ENCODE measurements at places on chromosomes 13 and 19. TPM values are rescaled to one million over a fixed set of nuclear protein-coding genes. Genes with fewer than 3 reads are reported as not detected.

DNA sequence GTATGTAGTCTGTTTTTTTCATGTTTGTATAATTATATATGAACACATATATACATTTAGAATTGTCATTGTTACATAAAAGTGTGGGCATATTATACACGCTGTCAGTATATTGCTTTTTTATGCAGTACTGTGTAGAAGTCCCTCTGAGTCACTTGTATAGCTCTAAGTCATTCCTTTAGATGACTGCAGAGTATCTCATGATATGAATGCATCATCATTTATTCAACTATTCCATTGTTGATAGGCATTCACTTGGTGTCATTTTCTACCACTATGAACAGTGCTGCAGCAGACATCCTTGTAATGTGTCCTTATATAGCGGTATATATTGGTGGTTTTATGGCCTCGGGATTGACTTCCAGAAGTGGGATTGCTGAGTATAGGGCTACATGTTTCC lies 15.3 kb downstream of the RFXAP start:
- no peak for DNase-seq

DNA sequence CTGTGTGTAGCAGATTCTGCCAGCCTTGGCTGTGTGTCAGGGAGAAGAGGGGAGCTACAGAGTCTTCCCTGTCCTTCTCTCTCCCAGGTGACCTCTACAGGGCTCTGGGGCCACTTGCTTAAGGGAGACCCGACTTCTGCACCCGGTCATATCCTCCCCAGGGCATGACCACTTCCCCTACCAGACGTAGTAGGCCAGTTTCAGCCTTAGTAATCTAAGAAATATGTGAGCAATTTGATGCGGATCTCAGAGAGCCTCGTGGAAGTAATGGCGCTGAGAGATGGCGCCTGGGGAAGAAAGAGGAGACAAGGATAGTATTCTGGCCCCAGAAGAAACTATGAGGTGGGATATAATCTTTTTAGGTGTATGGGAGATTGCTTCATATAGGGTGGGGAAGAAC lies 41.9 kb downstream of the NFIX start:
- no peak for DNase-seq

DNA sequence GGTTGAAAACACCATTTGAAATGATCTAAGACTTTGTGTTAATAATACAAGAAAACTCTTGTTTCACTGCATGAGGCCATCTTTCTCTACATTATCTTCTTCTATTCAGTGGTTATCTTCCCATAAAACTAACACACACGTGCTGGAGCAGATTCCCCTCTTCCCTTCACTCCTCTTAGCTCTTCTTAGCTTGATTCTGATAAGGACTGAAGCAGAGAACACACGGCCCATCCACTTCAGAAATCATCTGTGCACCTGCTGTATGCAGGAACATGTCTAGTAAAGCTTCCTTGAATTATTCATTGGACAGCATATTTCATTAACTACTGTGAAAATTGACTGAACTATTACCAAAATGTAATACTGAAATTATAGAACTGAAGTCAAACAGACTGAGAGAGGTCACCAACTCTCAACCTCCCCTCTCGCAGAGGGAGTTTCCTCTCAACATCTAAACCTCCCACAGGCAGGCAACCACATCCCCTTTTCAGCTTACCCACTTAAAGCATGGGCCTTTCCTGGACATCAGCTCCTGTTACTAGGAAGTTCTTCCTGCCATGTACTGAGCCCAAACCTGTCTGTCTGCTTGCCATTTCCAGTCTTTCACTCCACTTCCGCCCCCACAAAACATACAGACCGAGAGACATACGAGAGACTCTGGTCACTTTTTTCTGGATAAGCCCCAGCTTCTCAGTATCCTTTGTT lies 113.9 kb downstream of the CRYL1 start:
- DNase-seq = no peak

GRCh38 chr13:32587811-32588170 lies 1.5 kb downstream of the PDS5B start:
- no peak for DNase-seq

GRCh38 chr13:93309886-93310523 lies 83.4 kb downstream of the GPC6 start:
- DNase-seq = no peak

DNA sequence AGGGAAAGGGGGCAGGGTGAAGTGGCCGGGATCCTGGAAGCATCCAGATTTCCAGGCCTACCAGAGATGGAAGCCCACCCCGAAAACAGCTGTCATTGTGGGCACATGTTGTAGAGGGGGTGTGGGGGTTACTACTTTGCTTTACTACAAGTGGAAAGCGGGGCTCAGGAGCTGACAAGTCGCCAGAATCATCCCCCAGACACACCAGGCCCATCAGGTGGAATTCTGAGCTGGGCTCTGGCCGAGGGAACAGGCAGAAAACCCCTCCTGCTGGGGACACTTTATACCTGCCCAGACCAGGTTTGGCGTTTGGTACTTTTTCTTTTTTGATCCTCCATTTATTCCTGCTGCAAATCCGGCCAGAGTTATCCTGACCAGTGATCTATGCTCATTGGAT lies 3.8 kb downstream of the CDX2 start:
- DNase-seq = no peak

DNA sequence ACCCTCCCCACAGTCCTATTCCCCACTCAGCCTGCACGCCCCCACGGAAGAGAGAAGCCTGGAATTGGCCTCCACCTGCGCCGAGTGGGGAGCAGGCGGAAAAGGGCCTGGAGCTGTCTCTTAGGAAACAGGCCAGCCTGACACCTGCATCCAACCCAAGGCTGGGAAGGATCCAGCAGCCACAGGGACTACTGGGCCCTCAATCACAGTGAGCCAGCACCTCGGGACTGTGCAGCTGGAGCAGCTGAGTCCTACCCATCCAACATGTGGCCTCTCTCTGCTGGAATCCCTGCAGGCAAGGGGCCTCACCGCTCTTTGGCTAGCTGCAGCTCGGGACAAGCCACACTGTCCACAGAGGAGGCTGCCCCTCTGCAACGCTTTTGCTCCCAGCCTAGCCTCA lies 8.3 kb upstream of the EPHX3 start:
- no peak for DNase-seq

DNA sequence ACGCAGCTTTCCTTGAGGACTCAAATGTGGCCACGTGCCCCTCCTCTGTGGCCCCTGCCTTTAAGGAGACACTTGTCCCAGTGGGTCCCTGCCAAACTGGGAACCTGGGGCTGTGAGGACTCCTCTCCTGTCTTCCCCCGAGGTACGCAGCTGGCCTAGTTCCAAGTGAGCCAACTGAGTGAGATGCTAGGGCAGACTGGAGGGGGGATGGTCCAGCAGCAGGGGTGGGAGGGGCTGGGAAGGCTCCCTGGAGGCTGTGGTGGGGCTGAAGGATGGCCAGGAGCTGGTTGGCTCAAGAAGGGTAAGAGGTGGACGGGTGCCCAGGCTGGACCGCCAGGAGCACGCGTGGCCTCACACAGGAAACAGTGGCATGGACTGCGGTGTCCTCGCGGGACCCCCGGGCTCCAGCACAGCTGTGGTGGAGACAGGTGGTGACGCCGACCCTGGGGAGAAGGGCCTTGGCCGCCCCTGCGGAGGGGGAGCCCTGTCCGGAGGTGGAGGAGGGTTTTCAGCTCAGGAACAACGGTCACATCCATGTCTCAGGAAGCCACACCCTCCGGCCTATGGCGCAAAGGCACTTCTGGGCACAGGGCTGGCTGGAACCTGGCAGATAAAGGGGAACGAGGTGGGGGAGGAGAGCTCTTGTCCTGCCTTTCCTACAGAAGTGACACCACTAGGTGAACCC lies 45.8 kb downstream of the MLLT1 start:
- no peak for DNase-seq

- DNase-seq = no peak
Measured at GRCh38 chr19:31424861-31425620, 75.8 kb upstream of the TSHZ3 start.

GRCh38 chr19:29665826-29666577 lies 741 bp downstream of the PLEKHF1 start:
- DNase-seq = no peak

DNA sequence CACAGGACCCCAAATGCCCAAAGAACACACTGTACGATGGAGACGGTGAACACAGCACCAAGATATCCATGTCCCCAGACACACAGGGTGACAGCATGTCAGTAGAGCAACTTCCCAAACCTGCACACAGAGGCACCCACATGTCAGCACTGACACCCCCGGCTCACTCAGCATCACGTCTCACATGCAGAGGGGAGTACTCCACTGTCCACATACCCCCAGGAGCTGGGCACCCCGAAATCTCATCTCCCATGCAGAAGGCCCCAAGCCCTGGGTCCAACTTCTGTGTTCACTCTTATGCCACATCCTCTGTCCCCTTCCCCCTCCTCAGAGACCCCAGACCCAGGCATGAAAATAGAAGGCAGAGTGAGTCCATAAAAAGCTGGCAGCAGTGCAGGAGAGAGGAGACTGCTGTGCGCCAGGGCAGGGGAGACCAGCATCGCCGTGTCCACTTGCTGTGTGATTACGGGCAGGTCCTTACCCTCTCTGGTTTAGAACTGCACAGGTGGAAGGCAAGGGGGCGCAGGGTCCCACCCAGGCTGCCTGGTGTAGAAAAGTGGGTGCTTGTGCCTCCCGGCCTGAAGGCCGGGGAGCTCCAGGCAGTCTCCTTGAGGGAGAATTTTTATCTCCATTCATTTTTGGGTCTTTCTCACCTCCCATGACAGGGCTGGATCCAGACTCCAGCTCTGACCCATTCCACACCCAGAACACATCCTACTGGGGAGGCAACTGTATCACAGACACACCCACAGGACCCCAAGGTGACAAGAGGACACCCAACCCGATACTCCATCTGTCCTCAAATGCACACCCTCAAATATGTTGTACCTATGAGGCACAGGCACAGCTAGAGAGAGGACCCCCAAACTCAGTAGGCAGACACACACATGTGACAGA lies 17.0 kb downstream of the ERFL start:
- no peak for DNase-seq

Gene ZNF556
- 0.16 TPM for total RNA-seq

Gene SYNGR4
- total RNA-seq = not detected

Gene ASPDH
- total RNA-seq = 0.62 TPM

Gene CEACAM1
- total RNA-seq = not detected

Gene NOP53
- total RNA-seq = 52.4 TPM

Gene KCNN1
- total RNA-seq = 30.1 TPM

Gene FAM216B
- 0.78 TPM for total RNA-seq

Gene LMTK3
- 9.5 TPM for total RNA-seq
